ENCODE measurements at places on chromosomes 1 and 21.

- no peak for DNase-seq
Observed at GRCh38 chr1:26010825-26011224, 10.8 kb upstream of the EXTL1 start.

GRCh38 chr1:113987259-113987658 is 8.0 kb downstream of the OLFML3 start:
- DNase-seq, result no peak

GRCh38 chr1:224524679-224525078 is 90.1 kb upstream of the WDR26 start:
- no peak for DNase-seq

GRCh38 chr1:31007462-31007991 is 58.0 kb downstream of the PUM1 start:
- no peak for DNase-seq

DNA sequence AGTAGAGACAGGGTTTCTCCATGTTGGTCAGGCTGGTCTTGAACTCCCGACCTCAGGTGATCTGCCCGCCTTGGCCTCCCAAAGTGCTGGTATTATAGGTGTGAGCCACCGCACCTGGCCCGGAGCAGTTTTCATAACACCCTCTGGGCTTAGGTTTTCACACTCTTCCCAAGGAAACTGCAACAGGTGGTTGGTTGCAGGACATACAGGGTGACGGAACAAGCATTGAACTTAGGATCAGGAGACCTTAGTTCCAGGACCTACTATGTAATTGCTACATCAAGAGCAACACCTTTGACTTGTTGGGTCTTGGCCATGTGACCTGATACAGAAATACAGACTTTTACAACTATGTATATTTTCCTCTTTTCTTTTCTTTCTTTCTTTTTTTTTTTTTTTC is 37.9 kb downstream of the MFSD2A start:
- DNase-seq, result no peak

DNA sequence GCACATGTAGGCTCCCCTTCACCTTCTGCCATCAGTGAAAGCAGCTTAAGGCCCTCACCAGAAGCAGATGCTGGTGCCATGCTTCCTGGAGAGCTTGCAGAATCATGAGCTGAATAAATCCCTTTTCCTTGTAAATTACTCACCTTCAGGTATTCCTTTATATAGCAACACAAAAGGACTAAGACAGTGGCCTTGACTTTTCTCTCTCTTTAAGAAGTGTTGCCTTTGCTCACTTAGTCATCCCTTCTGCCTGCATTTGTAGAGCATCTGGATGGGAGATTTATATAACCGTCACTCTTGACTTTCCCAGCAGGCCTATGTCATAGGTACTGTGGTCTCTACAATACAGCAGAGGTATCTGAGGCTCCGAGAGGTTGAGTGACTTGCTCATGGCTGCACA is 3.7 kb downstream of the PCSK9 start:
- DNase-seq, result no peak

GRCh38 chr1:178382372-178382771 is 114.4 kb downstream of the CLEC20A start:
- no peak for DNase-seq

- DNase-seq, result no peak
Observed at GRCh38 chr1:54818461-54819194, 17.5 kb upstream of the TTC22 start.

- no peak for DNase-seq
Observed at GRCh38 chr1:1173061-1173792, 453 bp upstream of the TTLL10 start.

DNA sequence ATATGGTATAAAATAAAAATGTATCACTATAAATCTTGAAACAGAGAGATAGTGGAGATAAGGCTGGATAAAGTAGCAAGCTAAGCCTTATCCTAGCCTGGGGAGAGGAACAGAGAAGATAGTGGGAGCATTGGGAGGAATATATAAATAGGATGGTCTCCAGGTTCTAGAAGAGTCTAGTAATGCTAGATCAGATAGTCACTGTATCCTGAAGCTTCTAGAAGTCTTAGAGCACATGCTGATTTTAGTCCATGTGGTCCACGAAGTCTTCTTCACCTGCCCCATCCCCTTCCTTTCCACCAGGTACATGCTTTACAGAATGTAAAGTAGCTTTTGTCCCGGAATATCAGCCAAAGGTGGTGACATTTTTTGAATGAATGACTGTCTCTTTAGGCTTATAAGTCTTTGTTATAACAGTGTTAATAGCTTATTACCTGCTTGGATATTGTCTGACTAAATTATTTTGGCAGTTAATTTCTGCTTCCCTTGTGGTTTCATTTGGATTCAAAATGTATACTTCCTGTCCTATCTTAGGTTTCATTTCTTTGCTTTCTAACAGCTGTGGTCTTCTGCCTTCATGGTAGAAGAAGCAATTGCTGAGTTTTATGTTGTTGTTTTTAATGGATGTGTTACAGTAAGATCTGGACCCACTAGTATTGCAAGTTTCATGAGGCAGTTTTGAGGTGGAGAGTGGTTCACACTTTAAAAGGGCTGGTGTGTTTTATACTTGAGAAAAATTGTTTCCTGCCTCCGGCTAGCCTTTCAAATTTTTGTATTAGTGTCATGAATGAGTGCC is 5.9 kb downstream of the SMG7 start:
- DNase-seq, result no peak

DNA sequence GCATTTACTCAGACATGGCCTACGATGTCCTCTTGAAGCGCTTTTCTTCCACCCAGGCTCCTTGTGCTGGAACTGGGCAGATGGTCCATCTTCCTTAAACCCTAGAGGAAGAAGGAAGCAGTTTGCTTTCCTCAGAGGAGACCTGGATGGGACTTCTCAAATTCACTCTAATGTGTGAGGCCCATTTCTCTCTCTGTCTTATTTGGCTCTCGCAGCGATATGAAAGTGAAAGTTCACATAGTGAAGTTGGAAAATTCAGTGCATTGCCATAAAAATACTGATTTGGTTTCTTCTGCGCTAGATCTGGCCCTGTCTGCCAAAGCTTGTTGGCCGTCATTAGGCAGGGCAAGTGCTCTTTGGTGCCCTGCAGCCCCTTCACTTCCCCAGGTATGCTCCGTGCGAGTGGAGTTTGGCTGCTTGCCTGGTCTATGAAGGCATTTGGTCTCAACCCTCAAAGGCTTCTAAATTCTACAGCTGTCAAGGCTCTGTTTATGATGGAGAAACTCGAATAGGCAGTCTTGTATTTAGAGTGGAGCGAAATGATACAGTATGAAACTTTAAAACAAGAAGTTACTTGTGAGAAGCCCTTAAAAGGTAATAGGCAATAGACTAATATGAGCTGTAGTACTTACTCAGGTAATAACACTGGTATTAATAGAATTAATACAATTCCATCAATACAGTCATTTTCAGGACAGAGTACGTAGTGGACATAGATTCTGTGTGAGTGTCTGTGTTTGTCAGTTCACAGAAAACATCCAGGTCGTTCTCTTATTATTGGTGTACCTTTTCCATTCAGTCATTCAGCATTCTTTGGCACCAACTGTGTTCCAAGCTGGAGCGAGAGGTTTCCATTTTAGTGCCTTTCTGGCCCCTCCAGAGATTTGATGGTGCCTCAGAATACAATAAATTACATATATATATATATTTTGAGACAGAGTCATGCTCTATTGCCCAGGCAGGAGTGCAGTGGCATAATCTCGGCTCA is 20.5 kb downstream of the SZRD1 start:
- no peak for DNase-seq

DNA sequence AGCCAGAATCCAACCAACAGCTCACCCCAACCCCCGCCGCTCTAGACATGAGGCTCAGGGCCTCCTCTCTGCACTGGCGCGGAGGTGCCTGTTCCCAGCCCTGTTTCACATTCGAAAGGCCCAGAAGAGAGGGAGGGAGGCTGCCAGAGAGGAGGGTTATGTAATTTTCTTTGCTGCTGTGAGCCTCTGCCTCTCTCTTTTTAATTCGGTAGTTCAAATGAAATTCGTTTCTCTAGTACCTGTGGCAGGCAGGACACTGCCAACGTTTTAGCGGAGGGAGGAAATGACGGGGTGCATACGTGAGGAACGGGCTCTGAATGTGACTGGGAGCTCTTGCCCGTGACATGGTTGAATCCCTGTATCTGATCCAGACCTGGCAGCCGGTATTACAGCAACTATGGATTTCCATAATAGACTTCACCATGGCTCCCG is 9.4 kb downstream of the PRDM16 start:
- DNase-seq, result no peak

GRCh38 chr1:75475696-75476095 is 135.2 kb downstream of the SLC44A5 start:
- DNase-seq, result no peak

DNA sequence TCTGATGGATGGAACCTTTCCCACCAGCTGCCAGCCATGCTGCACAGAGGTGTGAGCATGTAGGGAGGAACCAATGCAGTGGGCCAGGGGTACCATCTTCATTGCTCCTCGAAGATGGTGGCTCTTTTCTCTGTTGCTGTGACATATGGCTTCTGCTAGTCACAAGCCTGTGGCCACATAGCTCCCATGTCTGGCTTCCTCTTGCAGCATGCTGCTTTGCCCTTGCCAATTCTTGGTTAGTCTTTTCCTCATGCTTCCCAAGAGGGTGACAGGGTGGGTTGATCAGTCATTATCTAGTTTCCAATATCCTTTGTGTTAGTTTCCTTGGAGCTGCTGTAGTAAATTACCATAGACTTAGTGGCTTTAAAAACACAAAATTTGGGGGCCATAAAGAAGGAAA is 123.4 kb downstream of the ETS2 start:
- no peak for DNase-seq

DNA sequence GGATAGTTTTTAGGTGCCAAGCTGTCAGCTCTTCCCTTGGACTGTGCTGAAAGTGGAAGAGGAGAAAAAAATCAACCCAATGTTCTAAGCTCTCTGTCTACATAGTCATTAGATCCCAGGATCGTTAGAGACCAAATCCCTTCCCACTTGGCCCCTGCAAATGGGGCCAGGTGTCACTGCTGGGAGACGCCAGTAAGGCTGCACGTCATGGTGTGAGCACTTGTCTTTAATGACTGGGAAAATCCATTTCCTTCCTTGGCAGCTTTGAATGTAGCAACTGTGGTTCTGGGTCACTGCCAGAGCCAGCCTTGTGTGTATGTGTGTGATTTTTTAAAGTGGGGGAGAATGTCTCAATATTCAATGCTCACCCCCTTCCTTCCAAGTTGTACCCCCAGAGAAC is 59.9 kb downstream of the MAN1C1 start:
- peak; percentile 67 for DNase-seq

DNA sequence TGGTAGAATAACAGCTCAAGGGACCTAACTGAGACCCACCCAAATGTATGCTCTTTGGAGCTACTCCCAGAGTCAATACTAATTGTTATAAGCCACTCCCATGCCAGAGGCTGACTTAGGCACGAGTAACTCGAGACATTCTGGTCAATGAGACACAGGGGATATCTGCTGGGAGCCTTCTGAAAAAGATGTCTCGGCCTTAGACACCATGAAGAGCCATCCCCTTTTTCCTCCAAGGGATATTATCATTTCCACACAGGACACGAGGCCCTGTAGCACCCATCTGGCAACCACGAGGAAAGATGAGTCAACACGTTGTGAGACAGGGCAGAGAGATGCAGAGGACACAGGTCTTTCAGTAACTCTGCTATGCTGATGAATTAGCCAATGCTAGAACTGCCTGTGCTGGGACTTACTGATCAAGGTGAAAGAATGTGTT is 30.7 kb downstream of the ITPKB start:
- no peak for DNase-seq

DNA sequence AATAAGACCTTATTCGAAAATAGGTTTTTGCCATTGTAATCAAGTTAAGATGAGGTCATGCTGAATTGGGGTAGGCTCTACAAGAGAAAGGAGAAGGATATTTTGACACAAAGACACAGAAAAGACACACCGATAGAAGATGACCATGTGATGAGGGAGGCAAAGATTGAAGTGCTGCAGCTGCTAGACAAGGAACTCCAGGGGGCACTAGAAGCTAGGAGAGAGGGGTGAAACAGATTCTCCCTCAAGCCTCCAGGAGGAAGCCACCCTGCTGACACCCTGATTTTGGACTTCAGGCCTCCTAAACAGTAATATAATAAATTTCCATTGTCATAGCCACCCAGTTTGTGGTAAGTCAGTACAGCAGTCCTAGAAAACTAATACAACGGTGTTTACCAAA is 506.8 kb upstream of the CAMK1G start:
- peak; percentile 23 for DNase-seq

DNA sequence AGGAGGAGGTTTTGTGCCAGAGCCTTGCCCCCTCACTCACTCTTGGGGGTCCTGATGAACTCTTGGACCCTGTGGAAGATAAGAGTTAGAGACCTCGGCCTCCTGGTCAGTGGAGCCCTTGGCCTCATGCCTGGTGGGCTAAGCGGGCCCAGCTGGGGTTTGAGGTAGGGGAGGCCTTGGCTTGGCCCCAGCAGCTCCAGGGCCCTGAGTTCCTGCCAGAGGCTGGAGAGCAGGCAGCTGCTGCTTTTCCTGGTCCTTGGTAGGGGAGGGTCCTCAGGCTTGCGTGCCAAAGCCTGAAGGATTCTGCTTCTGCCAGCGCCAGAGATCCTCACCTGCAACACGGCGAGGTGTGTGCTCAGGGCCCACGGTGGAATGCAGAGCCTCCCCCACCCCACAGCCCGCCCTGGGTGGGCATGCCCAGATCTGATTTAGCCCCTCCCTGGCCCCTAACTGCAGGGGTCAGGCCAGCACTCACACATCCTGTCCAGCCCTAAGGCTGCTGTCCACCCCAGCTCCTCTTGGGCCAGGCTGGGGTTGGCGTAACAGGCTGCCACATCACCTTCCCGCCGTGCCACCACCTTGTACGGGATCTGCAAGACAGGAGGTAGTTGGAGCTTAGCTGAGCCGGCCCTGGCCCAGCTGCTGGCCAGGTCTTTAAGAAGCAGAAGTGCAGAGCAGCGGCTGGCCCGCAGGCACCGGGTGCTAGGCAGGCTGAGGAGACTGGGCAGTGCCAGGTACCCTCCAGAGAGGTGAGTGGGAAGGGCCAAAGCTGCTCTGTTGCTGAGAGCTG is 4.7 kb downstream of the GALE start:
- DNase-seq, result no peak

GRCh38 chr1:32701951-32702598 is 495 bp downstream of the SYNC start:
- DNase-seq, result no peak

GRCh38 chr1:225467193-225468020 is 39.6 kb upstream of the LBR start:
- no peak for DNase-seq
